Activated T-helper 1 cell treated with anti-CD3 and anti-CD28 coated beads, Interleukin-2, amount 50 U/mL, for 16 hours (primary cell): ENCODE measurements at places on chromosomes 12 and 14.

GRCh38 chr12:87368259-87368658, 660.9 kb downstream of the C12orf50 start:
- DNase-seq, result no peak

DNA sequence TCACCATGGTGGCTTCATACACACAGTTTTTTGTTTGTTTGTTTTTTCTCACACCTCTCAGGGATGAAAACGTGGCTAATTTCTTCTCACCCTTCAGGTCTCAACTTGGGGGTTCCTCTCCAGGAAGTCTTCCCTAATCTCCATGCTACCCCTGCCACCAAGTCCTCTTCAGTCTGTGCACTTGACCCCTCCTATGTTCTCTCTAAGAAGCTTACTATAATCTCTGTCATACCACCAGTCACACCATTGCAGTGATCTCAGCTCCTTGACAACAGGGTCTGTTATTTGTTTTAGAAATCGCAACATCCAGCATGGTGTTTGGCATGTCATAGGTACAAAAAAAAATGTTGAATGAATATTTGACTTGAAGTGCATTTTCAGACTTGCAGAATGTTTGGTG, 83.4 kb downstream of the PRORP start:
- DNase-seq, result no peak

DNA sequence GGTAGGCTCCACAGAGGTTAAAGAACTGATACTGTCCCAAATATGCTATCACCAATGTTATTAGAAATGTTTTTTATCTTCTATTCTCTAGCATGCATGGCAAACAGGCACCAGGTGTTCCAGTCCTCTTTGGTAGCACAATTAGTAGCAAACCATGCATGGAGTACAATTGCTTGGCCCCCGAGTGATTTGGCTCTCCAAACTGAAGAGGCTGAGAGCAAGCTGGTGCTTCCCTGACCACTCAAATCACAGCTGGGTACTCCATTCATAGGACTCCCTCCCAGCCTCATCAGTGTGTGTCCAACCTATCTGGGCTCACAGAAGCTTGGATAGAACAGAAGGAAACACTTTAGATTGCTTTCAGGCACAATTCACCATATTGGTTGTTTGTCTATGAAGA, 93.4 kb downstream of the DIO2 start:
- DNase-seq, result no peak

GRCh38 chr12:29599381-29599780, 101.9 kb upstream of the OVCH1 start:
- DNase-seq, result no peak

DNA sequence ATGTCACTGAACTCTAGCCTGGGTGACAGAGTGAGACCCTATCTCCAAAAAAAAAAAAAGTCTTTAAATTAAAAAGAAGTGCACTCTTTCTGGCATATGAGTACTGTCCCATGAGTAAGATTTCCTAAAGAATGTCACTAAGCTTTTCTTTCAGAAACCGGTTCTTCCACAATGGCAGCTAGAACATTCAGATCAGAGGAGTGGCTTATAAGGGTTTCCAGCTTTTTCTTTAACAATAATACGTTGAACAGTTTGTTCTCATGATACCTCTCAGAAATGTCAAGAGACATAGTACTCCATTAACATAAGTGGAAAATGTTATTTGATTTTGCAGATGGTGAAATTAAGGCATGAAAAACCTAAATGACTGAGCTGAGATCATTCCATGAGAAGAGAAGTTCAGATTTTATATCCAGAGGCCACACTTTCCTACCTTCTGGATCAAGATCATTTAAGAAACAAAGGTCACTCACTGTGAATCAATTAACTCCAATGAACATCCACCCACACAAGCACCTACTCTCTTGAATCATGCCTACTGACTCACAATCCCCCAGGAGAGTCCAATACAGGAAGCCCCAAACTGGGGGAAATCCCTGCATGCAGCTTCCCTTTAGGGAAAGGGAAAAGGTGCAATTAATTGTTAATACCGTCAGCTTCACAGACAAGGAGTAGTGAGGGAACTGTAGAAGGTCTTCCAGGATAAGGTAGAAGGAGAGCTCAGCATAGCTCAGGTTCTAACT, 86.9 kb downstream of the SPTSSA start:
- DNase-seq, result no peak

DNA sequence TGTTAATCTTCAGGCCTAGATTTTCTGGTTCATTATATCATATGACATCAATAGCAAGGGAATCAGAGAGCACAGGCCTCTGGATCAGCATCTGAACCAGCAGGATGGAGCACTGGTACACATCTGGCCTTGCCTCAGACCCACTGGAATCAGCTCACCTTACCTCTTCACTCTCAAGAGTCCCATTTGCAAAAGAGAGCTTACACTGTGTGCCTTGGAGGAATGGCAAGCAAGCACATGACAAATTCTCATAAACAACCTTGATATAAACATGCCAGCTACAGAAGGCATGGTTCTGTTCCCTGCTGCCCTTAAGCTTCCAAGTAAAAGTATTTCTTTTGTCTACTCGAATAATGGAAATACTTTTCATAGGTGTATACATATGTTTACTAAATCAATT, 128.6 kb upstream of the CPM start:
- DNase-seq, result no peak

DNA sequence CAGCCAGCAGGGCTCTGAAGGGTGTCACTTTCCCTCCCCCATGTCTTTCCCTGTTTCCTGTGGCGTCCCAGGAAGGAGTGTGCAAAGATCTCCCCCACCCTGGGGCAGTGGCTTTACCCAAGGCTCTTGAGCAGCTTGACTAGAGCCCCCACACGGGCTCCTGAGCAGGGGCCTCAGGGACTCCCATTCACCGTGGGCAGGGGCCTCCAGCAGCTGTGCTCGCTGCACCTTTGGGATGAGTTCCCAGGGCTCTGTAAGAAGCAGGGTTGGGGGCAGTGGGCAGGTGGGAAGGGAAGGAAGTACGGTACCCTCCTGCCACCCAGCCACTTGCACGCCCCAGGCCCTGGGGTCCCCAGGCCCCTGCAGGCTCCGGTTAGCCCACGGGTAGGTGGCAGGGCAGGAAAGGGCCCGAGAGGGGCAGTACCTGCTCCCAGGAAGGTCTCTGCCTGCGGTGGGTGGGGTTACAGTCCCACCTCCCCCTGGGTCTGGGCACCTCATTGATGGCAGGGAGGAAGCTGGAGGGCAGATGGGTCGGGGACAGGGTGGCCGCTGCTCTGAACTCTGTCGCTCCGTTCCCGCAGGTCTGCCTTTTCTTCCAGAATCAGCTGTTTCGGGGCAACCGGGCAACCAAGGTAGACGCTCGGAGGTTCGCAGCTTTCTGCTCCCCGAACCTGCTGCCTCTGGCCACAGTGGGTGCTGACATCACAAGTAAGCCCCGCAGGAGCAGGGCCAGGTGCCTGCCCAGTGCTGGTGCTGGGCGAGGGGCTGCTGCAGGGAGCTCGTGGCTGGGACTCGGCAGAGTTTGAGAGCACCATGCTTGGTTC, 13.0 kb downstream of the ASPG start:
- no peak for DNase-seq

- DNase-seq, result no peak
These were observed 83.8 kb downstream of the SRGAP1 start for GRCh38 chr12:63928305-63928704.

- no peak for DNase-seq
These were observed 24.0 kb downstream of the GSG1 start for GRCh38 chr12:13079440-13079906.

DNA sequence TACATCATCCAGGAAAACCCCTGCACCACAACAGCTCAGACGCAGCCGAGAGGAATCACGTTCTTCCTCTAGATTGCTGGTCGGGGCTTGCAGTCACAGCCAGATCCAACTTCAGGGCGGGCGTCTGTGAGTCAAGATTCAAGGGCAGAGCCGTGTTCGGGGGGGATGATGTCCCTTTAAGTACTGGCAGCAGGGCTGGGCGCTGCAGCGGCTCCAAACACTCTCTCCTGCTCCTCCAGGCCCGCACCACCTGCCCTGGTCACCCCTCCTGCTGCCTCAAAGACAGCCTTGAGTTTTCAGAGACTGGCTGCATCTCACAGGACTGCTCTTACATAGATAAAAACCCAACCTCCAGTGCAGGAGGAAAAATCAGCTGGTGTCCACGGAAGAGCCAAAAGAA, 68.3 kb downstream of the KDM2B start:
- DNase-seq, result no peak

GRCh38 chr14:89649451-89650075, 232.5 kb upstream of the FOXN3 start:
- no peak for DNase-seq

DNA sequence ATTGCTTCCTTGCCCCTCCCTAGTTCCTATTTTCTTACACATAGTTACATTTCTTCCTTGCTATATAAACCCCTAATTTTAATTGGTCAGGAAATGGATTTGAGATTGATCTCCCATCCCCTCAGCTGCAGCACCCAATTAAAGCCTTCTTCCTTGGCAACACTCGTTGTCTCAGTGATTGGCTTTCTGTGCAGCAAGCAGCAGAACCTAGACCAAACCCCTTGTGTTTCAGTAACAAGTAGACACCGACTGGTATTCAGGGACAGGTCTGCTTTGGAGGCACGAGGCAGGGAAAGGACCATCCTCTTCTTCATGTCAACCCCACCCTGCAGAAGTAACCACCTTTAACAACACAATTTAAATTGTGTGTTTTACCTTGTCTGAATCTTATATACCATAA, 152.6 kb downstream of the RPAP3 start:
- no peak for DNase-seq

DNA sequence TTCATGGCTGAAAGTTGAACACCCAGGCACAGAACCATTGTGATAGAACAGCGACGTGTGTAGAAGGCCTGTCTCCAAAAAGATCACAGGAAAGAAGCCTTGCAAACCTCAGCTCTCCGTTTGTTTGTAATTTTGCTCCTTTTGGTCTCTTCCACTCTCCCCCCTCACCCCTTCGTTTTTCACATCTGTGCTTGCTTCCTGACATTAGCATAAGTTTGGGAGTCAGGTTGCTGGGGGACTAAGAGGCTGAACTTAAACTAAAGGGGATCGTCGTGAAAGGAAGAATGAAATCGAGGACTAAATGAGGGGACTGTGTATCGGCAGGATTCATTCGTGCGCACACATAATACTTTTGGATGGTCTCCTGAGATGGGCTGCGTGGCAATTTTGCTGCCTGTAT, 200.6 kb downstream of the BCAT1 start:
- DNase-seq, result no peak

DNA sequence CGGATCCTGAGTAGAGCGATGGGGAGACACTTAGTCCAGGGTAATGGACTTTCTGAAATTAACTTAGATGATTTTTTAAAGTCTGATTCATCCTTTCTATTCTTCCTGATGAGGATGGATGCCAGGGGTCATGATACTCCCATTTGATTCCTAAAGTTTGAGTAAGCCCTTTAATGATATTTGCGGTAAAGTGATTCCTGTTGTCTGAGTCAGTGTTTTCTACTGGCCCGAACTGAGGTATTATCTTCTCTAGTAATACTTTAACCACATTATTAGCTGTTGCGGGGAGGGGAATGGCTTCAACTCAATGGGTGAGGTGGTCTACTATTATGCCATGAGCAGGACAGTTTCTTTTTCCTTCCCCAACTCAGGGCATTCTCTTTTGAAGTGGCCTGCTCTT, 111.6 kb downstream of the RIN3 start:
- no peak for DNase-seq

DNA sequence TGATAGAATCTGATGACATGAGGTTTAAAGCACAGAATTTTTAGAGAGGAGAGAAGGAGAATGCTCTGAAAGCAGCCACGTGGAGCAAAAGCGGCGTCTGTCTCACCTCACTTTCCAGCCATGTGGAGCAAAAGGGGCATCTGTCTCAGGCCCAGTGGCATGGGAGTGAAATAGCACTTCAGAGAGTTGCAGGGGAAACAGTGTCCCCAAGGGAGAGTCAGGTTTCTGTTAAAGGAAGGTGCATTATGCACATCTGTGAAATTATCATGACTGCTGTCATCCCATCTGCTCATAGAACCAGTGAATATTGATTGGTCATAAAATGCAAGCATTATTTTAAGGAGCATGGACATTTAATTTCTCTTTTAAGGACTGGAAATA, 124.0 kb downstream of the BICD1 start:
- DNase-seq, result no peak

GRCh38 chr14:99792551-99793212, 531 bp upstream of the EML1 start:
- no peak for DNase-seq

DNA sequence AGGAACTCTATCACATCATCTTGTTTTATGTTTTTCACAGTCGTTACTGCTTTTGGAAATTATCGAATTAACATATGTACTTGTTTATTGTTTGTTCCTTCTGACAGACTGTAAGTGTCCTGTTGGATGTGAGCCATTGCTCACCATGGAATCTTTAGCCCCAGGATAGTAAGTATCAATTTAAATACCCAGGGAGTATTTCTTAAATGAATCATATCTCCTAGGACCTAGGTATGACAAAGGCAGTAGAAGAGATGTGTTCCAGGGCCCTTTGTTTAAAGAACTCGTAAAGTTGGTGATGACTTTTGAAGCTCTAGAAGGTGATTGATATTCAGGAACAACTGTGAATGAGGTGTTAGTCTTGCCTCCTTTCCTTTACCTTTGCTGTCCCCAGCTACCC, 30.3 kb upstream of the STRAP start:
- no peak for DNase-seq

DNA sequence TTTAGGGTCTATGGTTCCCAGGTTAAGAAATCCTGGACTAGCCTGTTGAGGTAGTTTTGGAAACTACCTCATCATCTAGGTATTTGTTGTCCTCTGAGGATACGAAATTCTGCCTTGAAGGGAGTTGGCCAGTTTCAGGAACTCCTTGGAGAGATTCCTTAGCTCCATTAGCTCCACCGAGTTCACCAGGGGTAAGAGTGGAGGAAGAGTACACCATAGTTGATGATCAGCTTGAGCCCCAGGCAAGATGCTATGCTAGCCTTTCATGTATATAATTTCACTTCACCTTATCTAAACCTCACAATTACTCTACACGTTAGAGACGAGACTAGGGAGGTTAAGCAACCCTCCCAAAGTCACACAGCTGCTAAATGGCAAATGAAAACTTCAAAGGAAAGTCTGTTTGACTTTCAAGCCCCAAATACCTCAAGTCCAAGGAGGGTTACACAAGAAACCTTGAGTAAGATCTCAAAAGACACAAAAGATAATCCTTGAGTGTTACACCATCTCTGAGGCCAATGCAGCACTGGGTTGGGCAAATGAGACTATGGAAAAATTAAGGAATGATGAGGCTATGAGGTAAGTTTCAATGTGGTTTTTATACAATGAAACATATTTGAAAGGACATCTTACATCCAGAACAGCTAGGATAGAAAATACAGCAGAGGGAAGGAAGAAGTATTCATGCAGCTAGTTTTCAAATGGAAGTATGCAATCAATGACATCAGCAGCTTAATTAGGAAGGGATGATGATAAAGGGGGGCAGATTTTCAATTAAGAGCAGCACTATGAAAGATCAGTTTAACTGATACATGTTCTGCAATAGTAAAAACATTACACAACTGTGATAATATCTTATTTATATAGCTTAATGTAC, 97.2 kb upstream of the KRAS start:
- DNase-seq, result no peak

DNA sequence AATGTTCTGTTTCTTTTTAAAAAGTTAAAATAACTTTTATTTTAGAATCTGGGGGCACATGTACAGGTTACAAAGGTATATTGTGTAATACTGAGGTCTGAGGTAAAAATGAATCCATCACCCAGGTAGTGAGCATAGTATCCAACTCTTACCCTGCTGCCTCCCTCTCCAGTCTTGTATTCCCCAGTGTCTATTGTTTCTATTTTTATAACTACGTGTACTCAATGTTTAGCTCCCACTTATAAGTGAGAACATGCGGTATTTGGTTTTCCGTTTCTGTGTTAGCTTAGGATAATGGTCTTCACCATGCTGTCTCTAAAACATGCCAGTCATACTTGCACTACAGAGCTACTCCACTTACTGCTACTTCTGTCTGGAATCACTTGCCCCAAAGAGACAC, 8.4 kb downstream of the FBXO33 start:
- no peak for DNase-seq
